ENCODE measurements at places on chromosomes 4 and X.

DNA sequence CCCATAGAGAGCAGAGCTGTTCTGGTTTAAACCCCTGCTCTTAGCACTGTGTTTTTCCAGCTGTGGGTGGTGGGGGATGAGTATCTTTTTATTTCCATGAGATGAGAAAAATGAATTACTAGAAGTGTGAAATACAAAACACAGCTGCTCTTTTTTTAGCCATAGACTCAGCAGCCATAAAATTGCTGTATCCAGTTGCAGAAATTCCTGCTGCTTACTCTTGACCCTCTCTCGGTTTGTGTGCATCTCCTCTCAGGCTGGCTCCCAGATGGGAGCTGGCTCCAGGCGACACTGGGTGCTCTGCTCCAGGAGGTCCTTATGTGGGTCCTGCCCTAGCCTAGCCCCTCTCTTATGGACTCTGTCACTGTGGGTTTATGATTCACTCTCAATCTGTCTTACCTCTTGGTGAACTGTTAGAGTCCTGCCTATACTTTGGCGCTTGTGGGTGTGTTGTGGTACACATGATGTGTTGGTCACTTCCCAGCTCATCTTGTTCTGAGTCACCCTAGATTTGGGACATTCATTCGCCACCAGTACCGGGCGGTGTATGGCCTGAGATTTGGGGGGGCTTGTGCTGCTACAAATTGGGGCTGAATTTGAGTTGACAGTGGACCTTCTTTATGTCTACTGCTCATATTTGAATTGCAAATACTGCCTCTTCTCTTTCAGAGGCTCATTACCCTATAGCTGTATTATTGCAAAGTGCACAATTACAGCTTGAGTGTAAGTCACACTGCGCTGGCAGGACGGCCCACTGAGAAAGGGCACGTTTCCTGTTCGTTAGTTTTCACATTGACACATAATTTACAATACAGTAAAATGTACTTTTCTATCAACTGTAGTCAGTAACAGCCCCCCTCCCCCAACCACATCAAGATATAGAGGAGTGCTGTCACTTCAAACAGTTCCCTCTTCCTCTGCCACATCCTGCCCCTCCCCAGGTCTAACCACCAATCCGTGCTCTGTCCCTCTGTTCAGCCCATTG lies 46.9 kb upstream of the MSANTD1 start:
- DNase-seq: peak; percentile 24

DNA sequence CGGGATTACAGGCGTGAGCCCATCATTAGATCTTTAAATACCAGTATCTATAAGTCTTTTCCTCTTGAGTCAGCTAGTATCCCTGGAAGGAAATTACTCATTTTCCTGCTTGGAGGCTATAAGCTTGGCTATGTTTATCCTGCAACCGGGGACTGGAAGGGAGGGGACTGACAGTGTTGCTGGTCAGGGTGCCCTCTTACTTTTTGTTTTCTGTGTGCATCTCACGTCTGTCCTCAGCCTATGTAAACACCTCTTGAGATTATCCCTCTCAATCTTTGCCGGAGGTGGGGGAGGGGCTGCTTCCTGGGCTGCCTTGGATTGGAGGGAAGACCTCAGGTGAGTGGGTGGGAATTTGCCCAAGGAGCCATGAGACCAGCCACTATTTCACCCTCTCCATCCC lies 37.0 kb downstream of the HTT start:
- DNase-seq: peak; percentile 45

DNA sequence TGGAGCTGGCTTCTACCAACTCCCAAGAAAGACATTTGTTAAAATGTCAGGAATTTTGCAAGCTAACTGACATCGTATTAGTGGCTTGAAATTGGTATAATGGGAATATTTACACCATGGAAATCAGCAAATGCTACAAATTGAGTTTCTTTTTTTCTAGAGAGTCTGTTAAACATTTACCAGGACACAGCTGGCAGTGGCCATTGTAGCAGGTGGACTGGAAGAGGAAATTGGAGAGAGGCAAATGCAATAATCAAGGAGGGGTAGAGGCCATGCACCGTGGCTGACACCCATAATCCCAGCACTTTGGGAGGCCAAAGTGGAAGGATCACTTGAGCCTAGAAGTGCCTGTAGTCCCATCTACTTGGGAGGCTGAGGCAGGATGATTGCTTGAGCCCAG lies 32.9 kb upstream of the TSR2 start:
- DNase-seq: no peak

DNA sequence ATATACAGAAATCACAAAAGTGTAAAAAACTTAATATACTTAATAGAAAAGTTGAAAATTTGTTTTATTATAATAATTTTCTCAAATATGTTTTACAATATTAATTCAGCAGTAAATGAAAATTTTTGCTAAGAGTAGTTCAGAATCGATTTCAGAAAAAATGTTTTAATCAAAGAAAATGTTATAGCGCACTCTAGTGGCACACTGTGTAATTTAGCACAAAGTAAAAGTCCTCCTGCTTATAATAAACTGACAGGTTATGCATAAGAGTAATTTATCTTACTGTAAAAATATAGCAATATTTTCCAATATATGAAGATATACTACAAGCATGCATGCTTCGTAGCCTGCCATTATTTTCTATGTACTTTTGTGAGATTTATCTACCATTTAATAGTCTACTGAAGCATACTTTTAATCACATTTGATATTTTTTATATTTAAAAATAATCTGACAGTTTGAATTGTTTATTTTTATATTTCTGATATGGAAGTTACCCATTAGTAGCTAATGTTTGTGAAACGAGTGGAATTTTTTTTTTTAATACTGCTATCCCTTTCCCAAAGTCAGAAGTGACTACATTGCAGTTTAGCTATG lies 217.9 kb upstream of the KLHL4 start:
- DNase-seq: no peak

DNA sequence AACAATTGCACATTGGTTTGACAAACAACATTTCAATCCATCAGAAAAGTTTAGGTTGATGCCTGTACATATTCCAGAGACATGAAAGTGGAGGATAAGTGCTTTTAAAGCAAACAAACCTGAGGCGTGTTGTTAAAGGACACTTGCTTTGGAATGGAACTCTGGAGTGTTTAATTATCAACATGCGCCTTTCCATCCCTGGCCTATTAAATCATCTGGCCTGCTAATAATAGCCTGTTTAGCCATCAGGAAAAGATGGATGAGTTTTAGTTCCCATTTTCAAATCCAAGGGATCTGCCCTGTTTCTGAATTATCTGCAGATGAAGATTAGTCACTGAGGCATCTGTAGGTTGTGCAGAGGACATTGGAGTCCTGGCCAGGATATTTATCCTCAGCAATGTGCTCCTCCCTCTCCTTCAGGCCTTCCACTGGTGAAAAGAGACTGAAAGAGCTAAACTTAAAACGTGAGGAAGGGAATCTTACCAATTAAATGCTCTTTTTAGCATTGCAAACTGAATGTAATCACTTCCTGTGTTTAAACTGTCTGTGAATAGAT lies 388.9 kb downstream of the PPARGC1A start:
- no peak for DNase-seq

- no peak for DNase-seq
These were observed 18.7 kb downstream of the NAT8L start for GRCh38 chr4:2077537-2078460.

DNA sequence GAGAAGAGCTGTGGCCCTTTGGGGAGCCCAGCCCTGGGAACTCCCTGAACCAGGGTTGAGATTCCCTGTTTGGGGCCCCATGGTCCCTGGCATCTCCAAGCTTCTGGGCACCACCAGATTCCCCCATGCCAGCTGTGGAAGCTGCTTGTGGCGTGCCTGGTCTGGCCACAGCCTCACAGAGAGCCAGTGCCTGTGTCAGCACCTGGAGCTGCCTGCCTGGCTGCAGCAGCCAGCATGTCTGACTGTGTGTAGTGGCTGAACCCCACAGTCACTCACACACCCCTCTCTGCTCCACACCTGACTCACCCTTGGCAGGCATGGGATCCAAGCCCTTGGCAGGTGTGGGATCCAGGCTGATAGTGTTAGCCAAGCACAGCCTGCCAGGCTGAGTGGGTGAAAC lies 97.2 kb upstream of the GALNTL6 start:
- DNase-seq: no peak

GRCh38 chrX:48025561-48025960 lies 18.8 kb downstream of the SPACA5 start:
- DNase-seq: peak; percentile 42

- no peak for DNase-seq
These were observed 590.9 kb downstream of the ARAP2 start for GRCh38 chr4:35653451-35653850.

DNA sequence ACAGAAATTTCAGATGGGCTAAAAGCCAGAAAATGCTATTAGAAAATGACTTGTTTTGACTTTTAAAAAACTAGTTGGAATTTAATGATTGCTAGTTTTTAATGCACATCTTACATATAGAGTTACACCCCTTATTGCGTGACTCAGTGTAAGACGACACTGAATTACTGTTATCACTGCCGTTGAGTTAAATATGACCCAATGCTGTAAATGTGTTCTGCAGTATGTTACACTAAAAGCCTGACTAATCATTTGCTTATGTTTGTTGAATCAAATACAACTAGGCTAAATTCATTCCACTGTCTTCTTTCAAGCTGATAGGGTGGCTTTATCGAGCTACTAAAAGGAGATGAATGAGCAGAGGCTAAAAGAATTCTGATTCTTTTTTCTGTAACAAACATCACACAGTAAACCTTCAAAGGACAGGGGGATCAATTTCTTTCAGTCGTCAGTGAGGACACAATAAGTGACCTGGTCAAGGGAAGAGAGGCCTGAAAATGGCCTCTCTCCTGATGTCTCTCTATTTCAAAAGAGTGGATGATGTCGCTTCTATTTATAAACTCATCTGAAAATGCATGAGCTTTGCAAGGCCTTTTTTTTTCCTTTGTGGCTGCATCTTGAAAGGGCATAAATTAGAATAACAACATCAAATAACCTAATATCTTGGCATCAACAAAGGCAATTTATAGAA lies 142.2 kb upstream of the KCNIP4 start:
- DNase-seq: peak; percentile 52

GRCh38 chrX:95949588-95949987 lies 735.1 kb upstream of the DIAPH2 start:
- no peak for DNase-seq

- DNase-seq: no peak
These were observed 383.4 kb downstream of the ANKRD50 start for GRCh38 chr4:124329134-124329533.

DNA sequence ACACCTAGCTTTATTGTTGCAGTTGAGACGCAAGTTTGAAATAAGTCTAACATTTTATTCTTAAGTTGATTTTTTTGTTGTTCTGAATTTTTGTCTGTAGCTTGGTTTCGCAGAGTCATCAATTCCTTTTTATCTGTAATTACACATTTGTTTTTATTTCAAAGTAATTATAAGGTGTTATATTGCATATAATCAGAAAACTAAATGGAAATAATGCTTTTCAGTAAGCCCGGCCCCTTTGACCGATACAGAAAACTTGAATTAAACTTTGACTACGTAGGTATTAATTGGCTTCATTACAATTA lies 2.1 kb downstream of the KDM6A start:
- no peak for DNase-seq

- no peak for DNase-seq
These were observed 40.3 kb downstream of the AFAP1 start for GRCh38 chr4:7899184-7899869.

GRCh38 chr4:4694296-4694772 lies 152.5 kb upstream of the STX18 start:
- DNase-seq: peak; percentile 35

GRCh38 chrX:56762220-56762619 lies 33.2 kb downstream of the NBDY start:
- no peak for DNase-seq

DNA sequence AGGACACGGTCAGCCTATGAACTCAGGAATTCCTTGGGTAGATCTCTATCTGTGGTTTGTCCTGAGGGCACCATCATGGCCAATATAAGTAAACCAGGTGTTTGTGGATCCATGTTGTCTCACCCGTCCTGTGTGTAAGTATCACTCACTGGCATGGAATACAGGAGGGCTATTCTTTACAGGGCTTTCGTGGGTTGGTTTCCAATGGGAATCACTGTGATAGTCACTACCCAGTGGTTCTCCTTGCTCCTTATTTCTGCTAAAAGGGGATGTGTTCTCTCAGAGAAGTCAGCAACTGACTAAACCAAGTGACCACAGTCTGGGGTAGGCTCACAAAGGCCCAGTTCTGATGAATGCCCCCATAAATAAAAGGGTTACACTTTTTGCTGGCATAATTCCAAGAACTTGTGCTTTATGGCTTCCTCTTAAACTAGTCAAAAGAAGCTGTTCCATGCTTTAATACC lies 236.7 kb upstream of the JADE1 start:
- DNase-seq: no peak

- DNase-seq: no peak
These were observed 24.3 kb downstream of the HSD17B11 start for GRCh38 chr4:87366521-87367162.

- no peak for DNase-seq
These were observed 90.8 kb downstream of the DCTD start for GRCh38 chr4:182826391-182826790.

GRCh38 chr4:188015025-188015940 lies 19.7 kb downstream of the ZFP42 start:
- no peak for DNase-seq

DNA sequence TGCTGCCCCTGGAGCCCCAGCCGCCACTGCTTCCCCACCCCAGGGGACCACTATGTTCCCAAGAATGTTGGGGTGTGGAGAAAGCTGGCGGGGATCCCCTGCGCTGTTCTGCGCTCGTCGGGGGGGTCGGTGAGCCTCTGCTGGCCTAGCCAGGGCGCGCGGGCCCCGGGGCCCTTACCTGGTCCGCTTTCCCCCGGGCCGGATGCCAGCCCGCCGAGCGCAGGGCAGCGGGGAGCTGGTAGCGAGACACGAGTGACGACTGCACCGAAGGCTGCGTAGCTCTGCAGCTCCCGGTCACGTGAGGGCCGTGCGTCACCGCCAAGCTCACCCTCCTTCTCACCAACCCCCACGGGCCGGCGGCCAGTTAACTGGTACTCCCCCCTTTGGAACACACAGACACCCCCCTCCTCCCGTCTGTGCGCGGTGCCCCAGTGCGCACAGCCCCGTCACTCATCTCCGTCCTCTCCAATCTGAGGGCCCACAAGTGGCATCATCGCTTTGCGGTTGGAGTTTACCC lies at the start of gene BEX1:
BEX1 (minus strand) TSS at position 254 of the 517 bp plus-strand sequence. CDS start 897 bp downstream, outside the sequence.
- DNase-seq: peak; percentile 1

DNA sequence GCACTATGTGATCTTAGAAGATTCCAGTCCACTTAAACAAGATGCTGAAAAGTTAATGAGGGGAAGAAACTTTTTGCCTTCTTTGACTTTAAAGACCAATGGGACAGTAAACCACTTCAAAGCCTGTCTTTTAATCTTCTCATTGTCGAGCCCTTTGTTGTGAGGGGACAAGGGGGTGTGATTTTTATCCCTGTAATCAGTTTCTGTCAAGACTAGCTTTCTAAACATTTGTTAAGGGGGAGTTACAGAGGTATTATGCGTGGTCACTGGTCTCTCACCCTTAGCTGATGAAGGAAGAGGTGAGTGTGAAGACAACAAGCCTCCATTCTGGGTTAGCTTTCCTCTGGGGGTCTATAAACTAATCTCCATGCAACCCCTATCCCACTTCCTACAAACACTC lies 409.3 kb downstream of the ARHGAP24 start:
- no peak for DNase-seq

DNA sequence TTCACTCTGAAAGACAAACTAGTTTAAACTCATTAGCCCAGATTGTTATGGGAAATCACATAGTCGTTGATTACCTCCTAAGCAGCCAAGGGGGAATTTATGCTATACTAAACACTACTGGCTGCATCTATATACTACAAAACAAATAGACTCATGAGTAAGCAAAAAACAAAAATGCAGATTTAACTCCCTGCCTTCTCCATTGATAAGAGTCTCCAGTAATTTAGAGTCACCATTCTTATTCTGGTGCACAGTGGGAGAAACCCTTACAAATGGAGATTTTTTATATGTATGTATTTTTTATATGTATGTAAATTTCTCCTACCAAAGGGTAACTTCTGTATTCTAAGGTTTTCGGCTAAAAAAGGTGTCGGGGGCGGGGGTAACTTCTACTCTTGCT lies 126.6 kb downstream of the PLS3 start:
- no peak for DNase-seq
